ENCODE measurements at places on chromosomes 7 and 10.
A peak's percentile ranks its signal among the peaks of the same experiment; 100 is the strongest.

DNA sequence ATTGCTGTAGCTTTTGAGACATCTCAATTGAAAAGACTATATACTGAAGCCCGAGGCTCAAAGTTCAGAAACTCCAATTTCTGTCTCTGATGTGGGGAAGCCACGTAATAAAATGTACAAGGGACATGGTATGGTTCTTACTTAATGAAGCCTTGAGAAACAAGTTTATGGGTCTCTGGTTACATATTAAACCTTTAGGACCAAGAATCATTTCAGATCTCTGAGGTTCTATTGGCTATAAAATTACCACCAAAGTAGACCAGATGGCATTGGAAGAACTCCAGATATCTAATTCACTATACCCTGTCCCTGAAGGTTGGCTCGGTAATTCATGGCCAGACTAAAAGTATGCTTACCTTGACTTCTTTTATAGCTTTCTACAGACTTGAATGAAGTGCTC is 23.7 kb downstream of the STAMBPL1 start:
- DNase-seq = no peak

DNA sequence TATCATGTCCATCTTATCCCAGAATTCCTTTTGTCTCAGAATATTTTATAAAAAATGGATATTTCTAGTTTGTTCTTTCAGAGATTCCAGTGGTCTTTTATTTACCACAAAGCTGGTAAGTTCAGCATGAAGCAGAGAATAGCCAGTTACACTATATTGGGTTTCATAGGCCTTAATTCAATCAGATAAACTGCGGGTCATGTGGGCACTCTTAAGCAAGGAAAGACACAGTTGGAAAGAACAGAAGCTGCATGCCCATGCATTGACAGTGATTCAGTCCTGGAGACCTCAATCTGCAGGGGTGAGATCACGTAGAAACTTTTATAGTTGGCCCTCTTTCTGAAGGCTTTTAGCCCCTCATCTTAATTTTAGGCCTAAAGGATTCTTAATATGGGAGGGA is 281.3 kb upstream of the IGFBP3 start:
- DNase-seq = no peak

- DNase-seq = no peak
Observed at GRCh38 chr10:48504141-48504885, 100.6 kb downstream of the ARHGAP22 start.

GRCh38 chr7:42690794-42691639 is 220.9 kb downstream of the C7orf25 start:
- DNase-seq = no peak

DNA sequence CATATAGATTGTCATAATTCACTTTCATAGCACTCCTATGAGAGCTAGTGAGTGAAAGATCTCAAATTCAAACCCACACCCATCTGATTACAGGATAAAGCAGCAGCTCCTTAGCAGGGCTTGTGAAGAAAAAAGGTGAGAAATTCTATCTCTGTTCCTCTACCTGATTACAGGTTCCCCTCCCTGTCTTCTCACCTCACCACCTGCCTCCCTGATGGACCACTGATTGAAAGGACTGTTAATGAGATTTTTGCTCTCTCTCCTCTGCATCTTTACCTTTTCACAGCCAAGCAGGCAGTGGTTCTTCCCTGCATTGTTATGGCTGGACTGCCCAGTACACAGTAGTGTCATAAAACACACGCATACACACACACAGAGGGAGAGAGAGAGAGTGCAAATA is 228.5 kb downstream of the MTERF1 start:
- DNase-seq = no peak

- DNase-seq = no peak
Observed at GRCh38 chr10:114388275-114388674, 16.0 kb downstream of the AFAP1L2 start.

DNA sequence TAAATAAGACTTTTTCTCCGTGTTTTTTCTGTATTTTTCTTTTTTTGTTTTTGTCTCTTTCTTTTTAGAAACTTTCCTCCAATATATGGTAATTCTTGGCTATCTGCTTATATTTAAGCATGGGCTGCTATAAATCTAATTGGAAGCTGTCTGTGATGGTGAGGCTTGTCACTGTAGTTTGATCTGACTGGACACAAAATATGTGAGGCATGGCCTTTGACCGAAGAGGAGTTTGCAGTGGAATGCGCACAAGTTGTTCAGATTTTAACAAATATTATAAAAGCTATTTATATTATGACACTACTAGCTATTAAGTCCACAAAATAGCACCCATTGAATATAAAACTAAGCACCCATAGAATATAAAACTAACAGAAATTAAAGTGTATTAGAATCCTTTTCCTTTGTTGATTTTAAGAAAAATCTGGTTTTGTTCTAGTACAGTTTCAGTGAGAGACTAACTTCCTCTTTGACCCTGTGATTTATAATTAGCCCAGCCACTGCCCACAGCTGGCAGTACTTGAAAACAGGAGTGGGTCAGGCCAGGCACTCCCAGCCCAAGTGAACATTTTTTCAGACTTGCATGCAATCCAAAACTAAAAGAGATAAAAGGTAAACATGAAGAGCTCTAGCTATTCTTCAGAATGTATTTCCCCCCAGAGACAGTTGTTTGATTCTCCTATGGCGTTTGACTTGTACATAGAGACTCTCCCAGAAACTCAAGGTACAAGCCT is 69.9 kb upstream of the FGL2 start:
- DNase-seq = no peak

GRCh38 chr7:24779283-24779655 is 22.0 kb upstream of the GSDME start:
- no peak for DNase-seq

DNA sequence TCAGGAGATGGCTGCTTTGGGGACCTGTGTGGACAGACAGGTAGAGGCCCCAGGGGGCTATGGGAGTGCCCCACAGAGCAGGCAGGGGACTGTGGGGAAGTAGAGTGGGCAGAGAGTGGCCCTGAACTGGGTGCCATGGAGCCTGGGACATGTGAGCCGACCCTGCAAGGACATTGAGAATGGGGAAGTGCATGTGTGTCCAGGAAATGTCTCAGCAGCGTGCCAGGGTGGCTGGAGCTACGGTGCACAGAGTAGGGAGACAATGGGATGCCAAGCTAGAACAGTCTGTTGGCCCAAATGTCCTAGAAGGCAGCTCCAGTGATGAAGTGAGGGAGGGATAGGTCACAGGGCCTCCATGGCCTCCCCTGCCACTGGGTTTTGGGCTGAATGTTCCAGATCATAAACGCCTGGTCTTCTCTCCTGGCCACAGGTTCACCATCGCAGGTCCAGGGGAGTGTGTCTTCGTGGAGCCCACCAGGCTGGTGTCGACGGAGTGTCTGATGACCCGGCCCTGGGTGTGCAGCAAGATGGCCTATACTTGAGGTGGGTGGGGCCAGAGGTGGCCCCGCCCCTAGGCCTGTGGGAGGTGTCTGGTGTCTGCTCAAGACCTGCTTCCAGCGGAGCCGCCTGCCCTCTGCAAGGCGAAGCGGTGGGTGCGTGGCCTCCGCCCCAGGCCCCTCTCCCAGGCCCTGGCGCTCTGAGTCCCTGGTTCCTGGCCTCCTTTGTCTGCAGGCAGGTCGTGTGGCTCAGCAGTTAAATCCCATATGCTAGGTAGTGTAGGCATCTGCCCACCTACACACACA is 20.5 kb downstream of the CLEC2L start:
- DNase-seq = no peak

- DNase-seq = no peak
Observed at GRCh38 chr10:51857305-51857704, 157.9 kb upstream of the CSTF2T start.

- no peak for DNase-seq
Observed at GRCh38 chr10:114100848-114101741, 57.4 kb downstream of the ADRB1 start.

- peak; percentile 18 for DNase-seq
Observed at GRCh38 chr7:23332910-23333612, 33.9 kb downstream of the MALSU1 start.

DNA sequence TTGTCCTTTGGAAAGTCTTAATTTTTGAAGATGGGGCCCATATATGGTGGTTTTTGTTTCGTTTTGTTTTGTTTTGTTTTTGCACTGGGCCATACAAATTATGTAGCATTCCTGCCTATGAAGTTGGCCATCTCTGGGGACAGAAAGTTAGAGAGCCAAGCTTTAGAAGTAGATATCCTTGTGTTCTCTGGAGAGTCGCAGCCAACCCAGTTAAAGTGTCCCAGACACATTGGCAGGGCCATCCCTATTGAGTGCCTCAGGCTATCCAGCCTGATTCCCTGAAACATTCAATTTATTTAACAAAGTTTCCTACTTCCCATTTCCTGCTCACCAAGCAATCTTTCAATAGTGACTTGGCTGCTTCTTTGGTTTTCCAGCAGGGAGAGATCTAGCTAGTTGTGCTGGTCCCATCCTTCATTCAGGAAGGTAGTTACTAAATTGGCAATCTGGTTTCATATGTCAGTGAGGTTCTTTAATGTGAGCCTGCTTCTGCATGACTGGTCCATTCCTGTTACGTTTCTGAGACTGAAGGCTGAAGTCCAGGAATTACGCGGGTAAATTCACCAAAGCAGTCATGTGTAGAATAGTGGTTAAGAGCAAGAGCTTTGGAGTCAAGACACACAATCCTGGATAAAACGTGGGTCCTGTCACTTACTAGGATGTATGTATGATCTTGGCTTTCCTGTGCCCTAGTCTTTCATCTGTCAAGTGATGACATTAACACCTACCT is 49.3 kb upstream of the HBP1 start:
- DNase-seq = no peak

DNA sequence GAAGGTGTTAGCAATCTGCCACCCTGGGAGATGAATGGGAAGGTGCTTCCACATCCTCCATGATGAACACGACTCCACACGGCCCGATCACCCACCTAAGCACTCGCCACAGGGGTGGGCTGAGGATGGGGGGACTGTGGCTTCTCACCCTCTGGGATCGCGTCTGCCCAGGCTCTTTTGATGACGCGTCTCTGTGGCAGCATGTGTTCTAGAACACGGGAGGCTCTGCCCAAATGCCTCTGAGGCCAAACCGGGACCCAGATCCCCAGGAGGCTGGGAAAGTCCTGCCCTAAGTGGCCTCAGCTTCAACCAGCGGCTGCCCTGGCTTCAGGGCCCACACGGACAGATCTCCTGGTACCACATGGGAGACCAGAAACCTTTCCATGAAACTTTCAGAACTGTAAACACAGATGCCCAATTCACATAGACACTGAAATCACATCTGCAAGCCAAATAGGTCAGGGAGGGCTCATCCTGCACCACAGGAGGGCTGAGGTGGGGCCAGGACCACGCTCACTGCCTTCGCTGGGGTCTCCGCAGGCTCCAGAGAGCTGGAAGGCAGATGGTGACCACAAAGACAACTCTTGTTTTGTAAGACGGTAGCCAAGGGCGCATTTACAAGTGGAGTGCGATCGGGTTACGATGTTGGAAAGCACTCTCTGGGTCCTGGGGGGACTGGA is 200.6 kb downstream of the PTPRN2 start:
- no peak for DNase-seq

DNA sequence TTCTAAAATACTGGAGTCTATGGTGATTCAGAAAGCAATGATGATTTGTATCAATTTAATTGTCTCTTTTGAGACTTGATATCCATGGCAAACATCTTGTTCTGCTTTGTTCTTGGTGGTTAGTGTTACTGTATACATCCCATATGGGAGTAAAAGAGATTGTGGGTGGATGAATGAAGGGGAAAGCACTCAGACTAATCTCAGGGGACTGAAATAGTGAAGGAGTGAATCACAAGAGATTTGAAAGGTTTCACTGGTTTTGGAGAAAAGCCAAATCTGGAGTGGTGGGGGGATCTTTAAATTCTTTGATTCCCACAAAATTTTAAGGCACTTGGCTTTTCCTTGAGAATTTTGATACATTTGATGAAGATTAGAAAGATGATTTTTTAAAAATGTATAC is 369.4 kb downstream of the INHBA start:
- DNase-seq = no peak

- DNase-seq = no peak
Observed at GRCh38 chr7:70131817-70132216, 533.5 kb downstream of the AUTS2 start.

DNA sequence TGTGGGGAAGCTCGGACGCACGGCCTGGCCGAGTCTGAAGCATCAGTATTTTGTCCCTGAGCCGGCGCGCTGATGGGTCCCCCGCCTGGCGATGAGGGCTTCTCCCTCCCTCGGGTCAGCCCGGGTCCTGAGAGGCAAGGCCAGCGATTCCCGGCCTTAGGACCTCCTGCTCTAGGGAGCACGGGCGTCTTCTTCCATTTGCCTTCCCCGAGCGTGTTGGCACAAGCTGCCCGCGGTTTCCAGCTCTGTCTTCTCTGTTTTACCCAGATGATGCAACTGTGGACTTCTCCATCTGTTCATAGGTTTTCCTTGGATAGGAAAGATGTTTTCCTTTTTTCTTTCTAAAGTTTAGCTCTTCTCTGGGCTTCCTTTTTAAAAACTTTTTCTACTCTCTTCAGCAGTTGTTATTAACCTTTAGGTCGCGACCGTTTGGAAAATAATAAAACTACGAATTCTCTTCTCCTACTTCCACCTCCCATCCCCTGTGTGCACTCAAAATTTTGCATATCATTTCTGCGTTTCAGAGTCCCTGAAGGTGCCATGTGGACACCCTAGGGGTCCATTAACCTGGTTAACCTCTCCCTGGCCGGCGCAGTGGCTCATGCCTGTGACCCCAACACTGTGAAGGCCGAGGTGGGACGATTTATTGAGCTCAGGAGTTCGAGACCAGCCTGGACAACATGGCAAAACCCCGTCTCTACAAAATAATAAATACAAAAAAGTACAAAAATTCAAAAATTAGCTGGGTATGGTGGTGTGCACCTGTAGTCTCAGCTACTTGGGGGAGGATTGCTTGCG is 1.4 kb upstream of the SLC25A28 start:
- no peak for DNase-seq

GRCh38 chr10:99529591-99530107 is 3.1 kb upstream of the NKX2-3 start:
- no peak for DNase-seq

DNA sequence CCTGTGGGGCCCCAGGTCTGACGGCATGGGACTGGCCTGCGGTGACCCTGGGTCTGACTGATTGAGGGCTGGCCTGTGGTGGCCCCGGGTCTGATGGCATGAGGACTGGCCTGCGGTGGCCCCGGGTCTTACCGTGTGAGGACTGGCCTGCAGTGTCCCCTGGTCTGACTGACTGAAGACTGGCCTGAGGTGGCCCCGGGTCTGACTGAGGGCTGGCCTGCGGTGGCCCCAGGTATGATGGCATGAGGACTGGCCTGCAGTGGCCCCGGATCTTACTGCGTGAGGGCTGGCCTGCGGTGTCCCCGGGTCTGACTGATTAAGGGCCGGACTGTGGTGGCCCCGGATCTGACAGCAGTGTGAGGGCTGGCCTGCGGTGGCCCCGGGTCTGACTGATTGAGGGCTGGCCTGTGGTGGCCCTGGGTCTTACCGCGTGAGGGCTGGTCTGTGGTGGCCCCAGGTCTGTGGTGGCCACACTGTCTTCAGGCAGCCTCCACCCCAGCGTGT is 10.9 kb downstream of the JAKMIP3 start:
- DNase-seq = no peak

DNA sequence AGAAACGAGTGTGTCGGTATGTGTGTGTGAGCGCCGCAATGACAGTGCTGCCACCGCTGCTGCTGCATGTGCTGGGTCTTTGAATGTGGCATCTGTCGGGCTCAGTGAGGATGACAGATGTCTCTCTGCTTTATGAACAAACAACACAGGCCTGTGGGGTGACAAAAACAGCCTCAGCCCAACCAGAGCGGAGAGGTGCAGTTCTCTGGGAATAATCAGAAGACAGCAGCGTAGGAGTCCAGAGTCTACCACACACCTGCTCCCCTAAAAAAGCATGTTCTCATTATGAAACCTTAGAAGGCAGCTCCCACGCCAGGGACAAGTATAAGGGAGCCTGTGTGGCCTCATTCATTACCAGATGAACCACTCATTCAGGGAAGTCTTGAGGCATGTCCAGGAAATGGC is 278.3 kb downstream of the KCNMA1 start:
- no peak for DNase-seq

GRCh38 chr7:71429083-71429482 is 297.1 kb downstream of the GALNT17 start:
- no peak for DNase-seq
